ENCODE measurements at places on chromosomes 6 and 20. TPM values are rescaled to one million over a fixed set of nuclear protein-coding genes. Genes with fewer than 3 reads are reported as not detected.

TCP11 gene
- total RNA-seq: not detected

GRCh38 chr20:8144282-8145245 is 12.5 kb downstream of the PLCB1 start:
- no peaks in the 10 kb centered on the region for H3K27me3 ChIP-seq
- no peaks in the 10 kb centered on the region for H3K36me3 ChIP-seq
- DNase-seq: peak; percentile 94
- peak overlapping the region; percentile 89 for H3K27ac ChIP-seq
- peak overlapping the region; percentile 4 for H3K4me3 ChIP-seq

- peaks cover 3% of the 10 kb centered on the region for H3K4me1 ChIP-seq
- no peaks in the 10 kb centered on the region for H3K36me3 ChIP-seq
- H3K4me3 ChIP-seq: no peak overlapping the region
- H3K27ac ChIP-seq: no peak overlapping the region
Measured at GRCh38 chr6:110434961-110435602, 19.7 kb upstream of the DDO start.

- peak overlapping the region; percentile 71 for H3K27ac ChIP-seq
- no peaks in the 10 kb centered on the region for H3K36me3 ChIP-seq
- H3K4me1 ChIP-seq: peaks cover 62% of the 10 kb centered on the region
- no peak for DNase-seq
- H3K4me3 ChIP-seq: peak overlapping the region; percentile 69
- H3K27me3 ChIP-seq: no peaks in the 10 kb centered on the region
Measured at GRCh38 chr6:56244528-56245253, 2.7 kb downstream of the COL21A1 start.

DEF6 gene
- total RNA-seq: 0.37 TPM
